ENCODE measurements at places on chromosomes 16 and 17.

- no peak for DNase-seq
Measured at GRCh38 chr17:80152081-80152702, 5.3 kb upstream of the EIF4A3 start.

DNA sequence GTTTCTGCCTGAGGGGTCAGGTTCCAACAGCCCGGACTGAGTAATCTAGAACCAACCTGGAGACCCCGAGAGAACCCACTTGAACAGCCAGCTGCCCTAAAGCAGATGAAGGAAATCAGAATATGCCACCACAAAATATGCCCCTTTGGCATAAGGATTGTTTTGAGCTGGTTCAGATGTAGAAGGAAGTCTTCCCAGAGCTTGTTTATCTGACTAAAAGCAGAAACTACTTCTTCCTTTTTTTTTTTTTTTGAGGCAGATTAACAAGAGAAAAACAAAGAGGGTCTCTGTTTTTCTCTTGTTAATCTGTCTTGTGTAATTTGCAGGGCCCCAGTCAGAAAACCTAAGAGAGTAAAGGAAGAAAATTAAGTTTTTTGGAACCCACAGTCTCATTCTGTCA lies 53.0 kb downstream of the PECAM1 start:
- no peak for DNase-seq

DNA sequence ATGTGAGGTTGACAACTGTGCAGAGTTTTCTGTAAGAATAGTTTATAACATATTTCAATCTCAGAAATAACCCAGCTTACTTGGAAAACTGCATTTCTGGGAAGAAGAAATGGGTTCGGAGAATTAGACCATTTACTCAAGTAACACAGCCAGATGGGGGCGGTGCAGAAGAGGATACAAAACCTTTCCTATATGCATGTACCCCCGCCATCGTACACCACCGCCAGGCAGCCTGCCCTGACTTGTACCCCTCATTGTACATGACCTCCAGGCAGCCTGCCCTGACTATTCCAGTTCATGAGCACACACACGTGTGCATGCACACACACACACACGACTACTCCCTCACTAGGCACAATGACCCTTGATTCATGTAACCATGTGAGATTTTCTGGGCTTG lies 154.0 kb downstream of the C16orf78 start:
- no peak for DNase-seq

- no peak for DNase-seq
Measured at GRCh38 chr17:72886622-72887021, 205.9 kb downstream of the SLC39A11 start.

DNA sequence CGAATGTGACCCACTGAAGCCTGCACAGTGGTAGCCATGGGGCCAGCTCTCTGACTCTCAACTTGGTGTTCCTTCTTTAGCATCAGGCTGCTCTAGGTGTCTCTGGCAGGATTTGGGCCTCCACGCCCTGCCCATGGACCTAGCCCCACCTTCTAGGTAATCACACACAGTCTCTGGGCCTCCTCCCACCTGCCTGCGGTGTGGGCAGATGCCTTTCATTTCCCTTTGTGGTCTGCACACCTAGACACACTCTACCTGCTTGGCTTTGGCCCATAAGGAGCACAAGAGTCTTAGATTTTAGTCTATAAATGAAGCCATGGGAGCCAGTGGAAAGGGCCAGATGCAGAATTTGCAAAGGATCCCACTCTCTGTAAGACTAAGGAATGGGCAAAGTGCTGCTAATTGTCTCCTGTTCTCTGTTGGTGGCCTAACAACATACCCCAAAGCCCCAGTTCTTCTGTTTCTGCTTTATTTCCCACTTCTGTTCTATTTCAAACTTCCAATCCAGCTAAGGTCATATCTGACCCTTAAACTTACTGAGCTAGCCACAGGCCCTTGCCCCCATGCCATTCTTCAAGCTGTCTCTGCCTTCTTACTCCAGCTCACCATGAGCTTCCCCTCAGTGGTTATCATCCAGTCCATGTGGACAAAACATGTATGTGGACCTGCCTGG lies 7.2 kb upstream of the MFSD6L start:
- no peak for DNase-seq

- DNase-seq, result no peak
Measured at GRCh38 chr17:44502598-44503146, 534 bp downstream of the GPATCH8 start.

- DNase-seq, result no peak
Measured at GRCh38 chr17:40703652-40704051, at the start of gene KRT24. TSS of gene KRT24 (minus strand) at chr17:40703752. CDS start at chr17:40703693, 59 bp downstream.

DNA sequence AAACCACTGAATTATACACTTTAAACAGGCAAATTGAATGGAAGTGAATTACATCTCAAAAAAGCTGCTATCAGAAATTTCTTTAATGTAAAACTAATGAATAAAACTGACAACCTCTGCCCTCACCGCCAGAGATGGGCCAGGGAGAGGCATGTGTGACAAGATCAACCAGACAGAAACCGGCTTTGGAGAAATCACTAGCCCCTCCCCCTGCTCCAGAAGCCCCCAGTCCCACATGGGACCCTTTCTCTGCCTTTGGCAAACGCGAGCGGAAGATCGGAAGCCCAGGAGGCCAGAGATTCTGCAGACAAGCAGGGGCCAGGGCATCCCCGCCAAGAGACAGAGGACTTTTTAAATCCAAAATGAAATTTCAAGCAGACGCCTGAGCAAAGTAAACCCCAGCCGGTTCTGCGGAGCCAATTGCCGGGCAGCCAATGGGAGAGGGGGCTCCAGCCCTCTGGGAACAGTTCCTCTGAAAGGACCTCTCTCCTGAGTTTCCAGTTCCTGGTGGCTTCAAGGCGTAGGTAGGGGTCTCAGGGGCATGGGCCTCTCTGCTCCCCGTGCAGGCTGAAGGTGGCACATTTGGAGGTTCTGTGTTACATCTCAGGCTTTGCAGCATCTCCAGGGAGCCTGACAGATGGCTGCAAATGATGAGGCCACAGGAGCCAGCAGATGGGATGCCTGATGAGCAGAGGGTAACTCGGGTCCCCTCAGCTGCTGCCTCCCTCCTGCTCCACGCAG lies 118.1 kb downstream of the GSG1L start:
- DNase-seq, result no peak

DNA sequence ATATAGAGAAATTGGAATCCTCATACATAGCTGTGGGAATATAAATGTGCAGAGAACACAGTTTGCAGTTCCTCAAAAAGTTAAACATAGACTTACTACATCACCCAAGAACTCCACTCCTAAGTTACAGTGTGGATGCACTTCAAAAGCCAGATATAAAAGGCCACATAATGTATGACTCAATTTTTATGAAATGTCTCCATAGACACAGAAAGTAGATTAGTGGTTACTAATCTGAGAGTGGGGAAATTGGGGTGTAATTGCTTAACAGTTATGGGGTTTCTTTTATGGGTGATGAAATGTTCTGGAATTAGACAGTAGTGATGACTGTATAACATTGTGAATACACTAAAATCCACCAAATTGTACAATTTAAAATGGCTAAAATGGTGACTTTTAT lies 60.9 kb downstream of the CACNG1 start:
- DNase-seq, result no peak

GRCh38 chr17:43530288-43531081 lies 15.7 kb downstream of the ETV4 start:
- DNase-seq, result no peak

DNA sequence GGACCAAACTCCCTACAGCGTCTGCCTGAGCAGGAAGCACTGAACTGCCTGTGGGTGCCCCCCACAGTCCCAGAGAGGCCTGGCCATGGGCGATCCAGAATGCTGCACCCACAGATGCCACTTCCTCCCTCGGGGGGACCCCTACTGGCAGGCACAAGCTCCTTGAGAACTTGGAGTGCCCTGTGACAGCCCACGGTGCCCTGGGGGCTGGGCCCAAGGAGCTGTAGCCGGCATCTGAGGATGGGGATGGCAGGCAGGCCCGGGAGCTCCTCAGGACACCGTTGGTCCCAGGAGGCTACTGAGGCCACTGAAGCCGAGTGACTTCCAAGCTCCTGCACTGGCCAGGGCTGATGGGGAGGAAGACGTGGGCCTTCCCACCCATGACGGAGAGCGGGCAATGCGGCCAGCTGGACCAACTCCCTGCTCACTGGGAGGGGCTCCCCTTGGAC lies 15.1 kb upstream of the RASD1 start:
- no peak for DNase-seq

DNA sequence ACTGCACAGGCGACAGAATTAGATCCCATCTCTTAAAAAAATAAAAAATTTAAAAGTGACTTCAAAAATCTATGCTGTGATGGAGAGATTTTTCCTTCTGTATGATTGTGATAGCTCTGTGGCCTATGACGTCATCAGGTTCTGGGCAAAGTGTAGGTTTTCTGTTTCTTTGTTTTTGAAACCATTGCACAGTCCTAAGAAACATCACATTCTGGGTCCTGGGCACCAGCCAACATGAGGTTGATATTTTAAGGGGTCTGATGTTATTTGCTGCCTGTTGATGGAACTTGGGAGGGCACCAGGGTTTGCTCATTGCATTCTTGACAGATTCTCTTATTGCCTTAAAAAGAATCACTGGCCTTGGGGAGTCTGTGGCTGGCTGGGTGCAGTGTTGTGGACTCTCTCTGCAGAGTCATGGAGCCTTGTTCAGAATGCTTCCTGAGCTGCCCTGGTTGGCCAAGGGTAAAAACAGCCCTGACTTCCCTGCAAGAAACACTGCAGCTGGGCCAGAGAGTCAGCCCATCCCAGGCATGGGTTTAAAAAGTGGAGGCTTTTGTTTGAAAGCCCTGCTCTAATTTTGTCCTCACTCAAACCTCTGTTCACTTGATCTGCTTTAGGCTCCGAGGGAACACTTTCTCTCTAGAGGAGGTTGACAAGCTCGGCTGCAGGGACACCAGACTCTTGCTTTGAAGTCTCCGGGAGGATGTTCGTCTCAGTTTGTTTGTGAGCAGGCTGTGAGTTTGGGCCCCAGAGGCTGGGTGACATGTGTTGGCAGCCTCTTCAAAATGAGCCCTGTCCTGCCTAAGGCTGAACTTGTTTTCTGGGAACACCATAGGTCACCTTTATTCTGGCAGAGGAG lies 10.5 kb upstream of the CYLD start:
- DNase-seq, result no peak

GRCh38 chr17:56257075-56257474 lies 103.8 kb downstream of the ANKFN1 start:
- DNase-seq, result no peak

GRCh38 chr16:67399749-67400704 lies 6.7 kb upstream of the TPPP3 start:
- no peak for DNase-seq

DNA sequence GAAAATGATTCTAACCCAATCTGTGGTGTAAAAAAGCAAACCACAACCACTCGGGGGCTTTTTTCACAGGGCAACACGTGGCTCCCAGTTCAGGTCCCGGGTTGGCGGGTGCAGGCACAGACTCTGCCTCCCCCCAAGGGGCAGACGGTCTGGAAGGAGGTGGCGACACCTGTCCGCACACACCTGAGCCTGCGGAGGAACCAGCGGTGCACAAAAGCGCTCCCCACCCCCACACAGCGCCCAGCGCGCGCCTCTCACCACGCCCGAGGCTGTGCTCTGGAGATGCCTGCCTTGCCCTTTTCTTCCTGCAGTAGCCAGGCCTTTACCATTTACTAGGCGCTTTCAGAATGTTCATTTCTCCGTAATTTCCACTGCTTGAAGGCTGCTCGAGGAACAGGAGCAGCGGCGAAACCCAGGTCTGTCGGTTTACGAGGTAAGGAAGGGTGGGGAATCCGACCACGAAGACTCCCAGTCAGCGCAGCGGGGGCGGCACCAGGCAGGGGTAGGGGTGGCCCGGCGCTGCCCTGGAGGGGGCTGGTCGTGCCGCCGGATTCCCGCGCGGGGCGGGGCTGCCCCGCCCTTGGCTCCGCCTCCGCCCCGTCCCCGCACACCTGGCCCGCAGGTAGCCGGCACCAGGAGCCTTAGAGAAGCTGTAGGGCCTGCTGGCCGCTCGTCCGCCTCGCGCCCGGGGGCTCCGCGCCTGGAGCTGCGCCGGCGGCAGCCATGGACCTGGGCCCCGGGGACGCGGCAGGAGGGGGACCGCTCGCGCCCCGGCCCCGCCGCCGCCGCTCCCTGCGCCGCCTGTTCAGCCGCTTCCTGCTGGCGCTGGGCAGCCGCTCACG lies at the start of gene USP43:
TSS of gene USP43 (plus strand) at position 608 of the 842 bp plus-strand sequence. CDS start at position 724, 116 bp downstream.
- DNase-seq, result peak; percentile 37

- DNase-seq, result no peak
Measured at GRCh38 chr16:82083710-82084353, 48.8 kb downstream of the HSD17B2 start.

GRCh38 chr16:3645504-3646347 lies 8.8 kb upstream of the DNASE1 start:
- no peak for DNase-seq

GRCh38 chr16:1295465-1295864 lies 14.0 kb upstream of the UBE2I start:
- no peak for DNase-seq

DNA sequence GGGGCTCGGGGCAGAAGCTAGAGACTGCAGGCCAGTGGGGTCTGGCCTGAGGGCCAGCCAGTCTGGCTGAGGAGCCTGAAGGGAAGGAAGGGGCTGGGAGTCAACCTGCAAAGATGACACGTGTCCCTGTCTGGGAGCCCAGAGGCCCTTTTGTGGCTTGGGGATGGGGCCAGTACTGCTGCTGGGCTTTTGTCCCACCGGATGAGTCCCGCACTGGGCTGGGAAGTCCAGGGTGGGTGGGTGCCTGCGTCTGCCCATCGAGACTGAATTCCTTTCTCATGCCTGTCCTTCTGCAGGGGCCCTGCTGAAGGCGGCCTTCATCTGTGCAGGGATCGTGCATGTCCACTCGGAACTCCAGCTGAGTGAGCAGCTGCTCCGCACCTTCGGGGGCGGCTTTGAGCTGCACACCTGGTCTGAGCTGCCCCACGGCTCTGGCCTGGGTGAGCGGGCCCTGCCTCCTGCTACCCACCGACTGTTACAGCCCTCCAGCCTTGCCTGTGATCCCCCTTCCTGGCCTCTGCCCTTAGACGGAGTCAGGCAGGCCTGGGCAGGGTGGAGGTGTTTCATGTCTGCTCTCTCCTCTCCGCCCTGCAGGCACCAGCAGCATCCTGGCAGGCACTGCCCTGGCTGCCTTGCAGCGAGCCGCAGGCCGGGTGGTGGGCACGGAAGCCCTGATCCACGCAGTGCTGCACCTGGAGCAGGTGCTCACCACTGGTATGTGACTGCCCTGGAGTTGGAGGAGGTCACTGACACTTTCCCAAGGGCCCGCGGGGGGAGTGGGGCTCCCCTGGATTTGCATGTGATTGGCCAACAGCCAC lies 20.9 kb downstream of the FCSK start:
- no peak for DNase-seq
